Neural crest cell (in vitro differentiated cells): ENCODE measurements at places on chromosomes 7 and 10. TPM values are rescaled to one million over a fixed set of nuclear protein-coding genes. Genes with fewer than 3 reads are reported as not detected.

TSPAN12 gene
- 15.7 and 18.2 TPM in 2 replicates for total RNA-seq

OGDHL gene
- 10.1 and 10.6 TPM in 2 replicates for total RNA-seq

GSTO2 gene
- 0.27 and 0.58 TPM in 2 replicates for total RNA-seq

MYO1G gene
- total RNA-seq = 0.49 and 0.64 TPM in 2 replicates

SEC23IP gene
- total RNA-seq = 80.2 and 86.2 TPM in 2 replicates

DNA sequence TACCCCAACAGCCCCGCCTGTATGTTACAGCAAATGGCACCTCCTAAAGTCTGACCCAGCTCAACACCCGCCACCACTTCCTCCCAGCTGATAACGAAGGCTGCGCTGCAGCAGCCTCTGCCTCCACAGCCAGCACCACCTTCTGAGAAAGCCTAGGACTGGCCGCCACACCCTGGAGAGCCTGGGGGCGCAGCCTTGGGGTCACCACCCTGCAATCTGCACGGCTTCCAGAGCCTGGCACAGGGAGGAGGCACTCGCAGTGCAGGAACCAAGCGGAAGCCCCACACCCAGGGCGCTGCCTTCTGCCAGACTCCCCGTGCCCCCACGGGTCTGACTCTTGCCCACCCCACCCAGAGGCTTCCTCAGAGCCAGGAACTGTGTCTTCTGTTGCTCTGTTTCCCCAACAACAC is 112.5 kb downstream of the MAD1L1 start:
- DNase-seq = no peak

- DNase-seq = no peak
These were observed 88.4 kb downstream of the CARD11 start for GRCh38 chr7:2955269-2955668.

DOCK1 gene
- 55.8 and 62.9 TPM in 2 replicates for total RNA-seq

CALCR gene
- total RNA-seq = 0.07 TPM in 1 of 2 replicates, not detected in the other

LRRC72 gene
- total RNA-seq = not detected in 2 replicates

DNA sequence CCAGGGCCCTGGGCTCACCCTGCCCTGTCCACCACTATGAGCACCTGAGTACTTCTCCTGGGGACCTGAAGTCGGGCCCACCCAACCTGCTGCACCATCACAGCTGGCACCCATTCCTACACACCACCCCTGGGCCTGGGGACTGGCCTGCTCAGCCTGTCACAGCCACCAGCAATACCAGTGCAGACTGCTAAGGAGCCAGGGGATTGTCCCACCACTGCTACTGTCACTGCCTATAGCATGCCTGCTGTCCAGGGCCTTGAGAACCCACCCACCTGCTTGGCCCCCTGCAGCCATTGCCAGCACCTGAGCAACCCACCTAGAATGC is 624.8 kb upstream of the FOXK1 start:
- no peak for DNase-seq

GRCh38 chr7:139765143-139765542 is 12.7 kb downstream of the HIPK2 start:
- DNase-seq = no peak

DNA sequence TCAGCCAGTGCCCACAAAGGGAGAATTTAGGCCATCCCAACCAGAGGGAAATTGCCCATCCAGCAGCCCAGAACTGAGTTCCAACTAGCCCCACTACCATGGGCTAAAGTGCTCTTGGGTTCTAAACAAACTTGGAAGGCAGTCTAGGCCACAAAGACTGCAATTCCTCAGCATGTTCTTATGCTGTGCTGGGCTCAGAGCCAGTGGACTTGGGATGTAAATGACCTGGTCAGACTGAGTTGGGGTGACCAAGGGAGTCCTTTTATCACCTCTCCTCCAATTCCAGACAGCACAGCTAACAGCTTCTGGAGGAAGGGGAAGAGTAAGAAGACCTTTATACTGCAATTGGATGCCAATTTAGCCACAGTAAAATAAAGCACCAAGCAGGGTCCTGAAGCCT is 607.2 kb upstream of the KCND2 start:
- no peak for DNase-seq

DNA sequence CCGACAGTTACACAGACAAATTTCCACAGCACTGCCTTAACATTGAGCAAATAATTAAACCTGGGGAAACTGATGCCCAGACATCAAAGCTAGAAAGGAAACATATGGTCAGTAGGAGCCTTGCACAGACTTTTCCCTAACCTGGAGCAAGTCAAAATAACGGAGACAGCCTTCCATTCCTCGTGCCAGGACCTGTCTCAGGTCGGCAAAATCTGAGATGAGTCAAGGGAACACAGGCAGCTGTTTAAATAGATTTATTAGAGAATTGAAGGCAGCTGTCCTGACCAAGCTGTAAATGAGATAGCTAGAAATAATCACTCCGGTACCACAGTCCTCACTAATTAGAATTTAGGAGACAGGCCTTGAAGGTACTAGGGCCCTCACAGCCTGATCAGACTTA is 81.2 kb downstream of the RAMP3 start:
- no peak for DNase-seq

DNA sequence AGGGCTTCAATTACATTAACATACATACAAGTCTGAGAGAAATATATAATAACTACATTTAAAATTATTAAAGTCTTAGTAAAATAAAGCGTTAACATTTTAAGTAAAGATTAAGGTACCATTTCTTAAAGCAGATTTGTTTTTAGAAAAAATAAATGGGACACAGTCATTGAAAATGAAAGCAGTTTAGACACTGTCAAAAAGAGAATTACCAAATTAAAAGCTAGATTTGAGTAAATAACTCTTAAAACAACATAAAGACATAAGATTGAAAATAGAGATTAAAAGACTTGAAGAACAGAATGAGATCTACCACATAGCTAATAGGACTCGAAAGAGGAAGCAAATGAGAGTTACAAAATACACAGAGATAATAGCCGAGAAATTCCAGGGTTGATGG is 562.2 kb upstream of the FOXK1 start:
- DNase-seq = no peak

MBL2 gene
- total RNA-seq = not detected in 2 replicates

MAT1A gene
- total RNA-seq = 0.11 TPM in 1 of 2 replicates, not detected in the other

- no peak for DNase-seq
These were observed 110.4 kb downstream of the RAMP3 start for GRCh38 chr7:45268013-45268412.

GFRA1 gene
- total RNA-seq = 72.4 and 72.8 TPM in 2 replicates

DNA sequence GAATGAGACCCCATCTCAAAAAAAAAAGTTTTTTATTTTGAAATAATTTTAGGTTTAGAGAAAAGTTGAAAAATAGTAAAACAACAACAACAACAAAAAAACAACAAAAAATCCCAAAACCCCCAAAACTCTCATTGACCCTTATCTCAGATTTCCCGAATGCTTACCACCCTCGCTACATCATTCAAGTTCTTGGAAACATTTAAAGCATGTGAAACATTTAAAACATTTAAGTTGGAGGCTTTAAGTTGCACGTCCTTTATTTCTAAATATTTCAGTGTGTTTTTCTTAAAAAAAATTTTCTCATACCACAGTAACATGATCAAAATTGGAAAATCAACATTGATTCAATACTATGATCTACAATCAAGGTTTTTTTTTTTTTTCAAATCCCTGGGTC is 382 bp upstream of the ARMS2 start:
- DNase-seq = no peak

DNA sequence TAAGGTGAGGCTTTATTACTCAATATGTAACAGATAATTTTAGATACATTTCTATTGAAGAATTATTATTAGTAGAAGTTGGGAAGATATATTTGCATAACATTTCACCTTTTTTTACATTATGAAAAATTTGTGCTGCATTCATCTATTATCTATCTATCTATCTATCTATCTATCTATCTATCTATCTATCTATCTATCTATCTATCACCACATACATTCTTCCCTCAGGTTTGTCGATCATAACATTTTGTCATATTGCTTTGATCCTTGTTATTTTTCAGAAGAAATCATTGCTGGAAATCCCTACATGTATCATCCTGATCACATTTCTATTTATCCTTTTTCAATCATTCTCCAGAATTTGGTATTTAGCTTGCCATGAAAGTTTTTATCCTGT is 49.3 kb upstream of the CALCR start:
- DNase-seq = no peak

DNA sequence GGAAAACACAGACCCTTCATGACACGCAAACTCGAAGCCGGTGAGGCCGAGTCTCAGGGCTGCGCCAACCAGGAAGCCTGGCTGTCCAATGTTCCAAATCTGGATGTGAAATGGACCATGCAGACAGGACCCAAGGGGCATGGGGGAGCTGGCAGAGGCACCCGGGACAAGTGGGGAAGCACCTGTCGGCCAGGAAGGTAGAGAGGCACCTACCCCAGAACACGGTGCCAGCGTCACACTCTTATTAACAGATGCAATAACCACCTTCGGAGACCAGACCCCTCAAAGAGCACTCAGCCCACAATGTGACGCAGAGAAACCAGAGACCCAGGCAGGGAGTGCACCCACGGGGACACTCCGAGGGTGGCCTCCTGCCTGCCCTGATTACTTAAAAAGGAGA is 88.3 kb upstream of the PDGFA start:
- DNase-seq = no peak

ITGA8 gene
- total RNA-seq = 0.27 and 0.37 TPM in 2 replicates

ARHGEF5 gene
- total RNA-seq = 2.4 and 2.7 TPM in 2 replicates

INSYN2A gene
- total RNA-seq = 0.09 and 0.12 TPM in 2 replicates

- no peak for DNase-seq
These were observed 9.3 kb upstream of the TMEM270 start for GRCh38 chr7:73851410-73852338.

DNA sequence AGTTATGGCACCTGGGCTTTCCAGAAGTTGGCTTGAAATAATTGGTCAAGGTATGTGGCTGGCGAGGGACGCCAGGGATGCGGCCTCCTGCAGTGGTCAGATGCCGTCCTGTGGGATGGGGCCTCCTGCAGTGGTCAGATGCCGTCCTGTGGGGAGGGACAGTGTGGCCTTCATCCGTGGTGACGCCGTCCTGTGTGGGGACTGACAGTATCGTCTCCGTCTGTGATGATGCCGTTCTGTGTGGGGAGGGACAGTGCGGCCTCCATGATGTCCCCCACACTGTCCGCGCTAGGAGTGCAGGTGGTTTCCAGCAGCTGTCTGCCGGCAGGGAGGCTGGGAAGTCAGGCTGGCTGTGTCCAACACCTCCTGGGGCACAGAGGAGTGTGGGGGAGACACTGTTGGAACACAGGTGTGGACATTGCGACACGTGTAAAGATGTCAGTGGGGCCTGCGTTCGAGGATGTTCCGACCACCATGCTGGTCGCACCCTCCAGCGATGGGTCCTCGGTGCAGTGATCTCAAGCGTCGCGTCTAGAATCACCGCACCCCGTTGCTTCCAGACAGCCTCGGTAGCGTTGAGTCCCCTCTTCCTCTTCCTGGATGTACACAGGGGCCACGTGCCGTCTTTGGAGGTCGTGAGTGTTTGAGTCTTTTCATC is 52.6 kb downstream of the INPP5A start:
- DNase-seq = no peak

GRCh38 chr10:7030134-7030855 is 380.5 kb downstream of the SFMBT2 start:
- DNase-seq = no peak

DNA sequence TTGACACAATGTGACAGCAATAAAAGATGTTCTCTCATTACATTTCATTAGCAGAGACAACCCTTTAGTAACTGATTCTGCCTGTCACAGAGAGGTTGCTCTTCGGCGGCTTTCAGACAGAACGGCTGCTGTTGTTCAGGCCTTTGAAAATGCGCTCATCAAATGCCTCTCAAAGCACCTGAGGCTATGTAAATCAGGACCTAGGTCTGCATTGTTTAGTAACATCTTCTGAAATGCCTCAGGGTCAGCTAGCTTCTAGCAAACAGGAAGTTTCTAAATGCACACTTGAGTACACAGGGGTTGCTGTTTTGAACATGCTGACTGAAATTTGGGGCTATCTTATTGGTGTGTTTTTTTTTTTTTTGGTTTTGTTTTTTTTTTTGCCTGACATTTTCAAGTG is 143.3 kb upstream of the DKK1 start:
- DNase-seq = no peak

CYP3A7 gene
- not detected in 2 replicates for total RNA-seq

DNA sequence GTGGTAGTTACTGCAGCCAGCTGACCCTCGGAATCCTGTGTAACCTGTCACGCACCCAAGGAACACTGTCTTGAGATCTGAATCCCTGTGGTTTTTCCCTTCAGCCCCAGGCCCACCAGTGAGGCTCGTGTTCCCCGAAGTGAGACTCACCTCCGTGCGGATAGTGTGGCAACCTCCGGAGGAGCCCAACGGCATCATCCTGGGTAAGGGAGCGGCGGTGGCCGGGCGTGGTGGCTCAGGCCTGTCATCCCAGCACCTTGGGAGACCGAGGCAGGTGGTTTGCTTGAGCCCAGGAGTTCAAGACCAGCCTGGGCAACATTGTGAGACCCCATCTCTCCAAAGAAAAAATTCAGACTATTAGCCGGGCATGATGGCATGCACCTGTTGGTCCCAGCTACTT is 549.9 kb upstream of the FOXK1 start:
- no peak for DNase-seq

ZNF37A gene
- total RNA-seq = 16.8 and 19.3 TPM in 2 replicates

DNA sequence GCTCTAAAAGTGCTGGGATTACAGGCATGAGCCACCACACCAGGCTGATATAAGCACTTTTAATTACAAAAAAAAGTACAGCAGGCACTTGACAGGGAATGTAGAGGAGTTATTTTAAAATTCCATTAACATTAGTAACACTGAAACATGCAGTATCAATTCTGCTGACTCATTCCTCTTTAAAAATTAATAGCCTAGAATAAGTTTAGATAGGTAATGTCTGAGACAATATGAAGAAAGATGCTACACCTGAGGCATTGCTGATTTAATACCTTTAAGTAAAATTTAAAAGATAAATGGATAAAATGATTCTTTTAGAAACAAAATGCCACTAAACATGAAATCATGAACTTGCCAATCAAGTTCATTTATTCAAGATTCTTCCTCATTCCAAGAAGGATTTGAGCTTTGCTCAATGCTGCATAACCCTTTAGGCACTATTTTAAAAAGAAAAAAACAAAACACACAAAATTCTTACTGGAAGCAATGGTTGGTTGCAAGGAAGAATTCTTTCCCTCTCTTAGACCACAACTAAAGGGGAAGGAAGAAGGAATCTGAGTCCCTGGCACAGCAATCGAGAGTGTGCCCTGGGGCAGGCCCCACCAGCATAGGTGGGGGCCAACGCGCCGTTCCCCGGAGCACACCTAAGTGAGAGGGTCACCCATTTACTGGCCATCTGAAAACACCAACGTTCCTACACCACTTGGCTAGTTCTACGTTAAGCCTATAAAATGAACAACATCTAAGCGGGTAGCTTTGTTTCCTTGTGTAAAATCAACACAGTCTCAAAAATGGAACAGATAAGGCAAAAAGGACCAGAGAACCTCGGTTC is 26.6 kb downstream of the ESYT2 start:
- DNase-seq = no peak
